ENCODE measurements at places on chromosomes 12 and 14. TPM values are rescaled to one million over a fixed set of nuclear protein-coding genes. Genes with fewer than 3 reads are reported as not detected.

SERPINA10 gene
- polyA plus RNA-seq: not detected

RNF212B gene
- polyA plus RNA-seq: 0.95 TPM

KLRK1 gene
- not detected for polyA plus RNA-seq

APOF gene
- not detected for polyA plus RNA-seq

TAS2R19 gene
- 0.97 TPM for polyA plus RNA-seq

All from H1 (cell line).